ENCODE measurements at places on chromosomes 11 and 22.

DNA sequence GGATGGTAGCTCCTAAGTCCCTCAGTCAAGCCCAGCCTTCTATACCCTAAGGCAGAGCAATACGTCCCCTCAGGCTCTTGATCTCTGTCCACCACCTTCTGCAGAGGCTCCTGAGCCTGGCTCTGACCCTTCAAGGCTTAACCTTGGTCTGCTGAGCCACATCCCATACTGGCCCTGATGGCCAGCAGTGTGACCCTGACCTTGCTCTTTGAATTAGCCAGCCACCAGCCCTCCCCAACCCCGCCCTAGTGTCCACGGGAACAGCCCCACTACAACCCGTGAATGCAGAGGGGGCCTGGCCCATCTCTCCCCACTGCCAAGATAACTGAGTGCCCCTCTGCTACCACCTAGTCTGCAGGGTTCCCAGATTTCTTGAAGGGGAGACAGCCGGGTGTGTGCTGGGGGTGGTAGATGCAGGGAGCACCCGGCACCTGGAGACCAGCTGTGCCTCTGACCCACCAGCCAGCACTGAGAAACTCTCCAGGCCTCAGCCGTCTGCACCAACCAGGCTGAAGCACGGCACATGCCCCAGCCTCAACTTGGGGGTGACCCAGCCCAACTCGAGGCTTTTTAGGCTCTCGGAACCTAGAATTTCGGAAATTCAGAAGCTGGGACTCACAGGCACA lies 6.2 kb downstream of the ARAP1 start:
- no peak for DNase-seq

GRCh38 chr22:23903328-23903971 lies 9.3 kb downstream of the MIF start:
- no peak for DNase-seq

DNA sequence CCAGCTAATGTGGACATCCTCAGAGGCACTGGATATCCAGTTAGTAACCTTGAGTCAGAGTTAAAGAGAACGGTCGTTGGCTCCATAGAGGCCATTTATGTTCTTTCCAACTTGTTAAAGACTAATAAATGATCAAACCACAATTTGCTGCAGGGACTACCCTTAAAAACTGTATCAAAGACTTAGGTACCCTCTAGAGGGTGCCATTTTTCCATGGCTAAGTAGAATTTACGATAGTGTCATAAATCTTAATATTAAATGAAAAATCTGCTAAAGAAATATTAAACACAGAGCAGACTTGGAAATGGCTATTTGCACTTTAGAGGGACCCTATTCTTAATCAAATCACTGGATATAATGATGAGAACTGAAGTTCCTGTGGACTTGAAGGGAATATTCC lies 685.2 kb upstream of the CHORDC1 start:
- DNase-seq: no peak

DNA sequence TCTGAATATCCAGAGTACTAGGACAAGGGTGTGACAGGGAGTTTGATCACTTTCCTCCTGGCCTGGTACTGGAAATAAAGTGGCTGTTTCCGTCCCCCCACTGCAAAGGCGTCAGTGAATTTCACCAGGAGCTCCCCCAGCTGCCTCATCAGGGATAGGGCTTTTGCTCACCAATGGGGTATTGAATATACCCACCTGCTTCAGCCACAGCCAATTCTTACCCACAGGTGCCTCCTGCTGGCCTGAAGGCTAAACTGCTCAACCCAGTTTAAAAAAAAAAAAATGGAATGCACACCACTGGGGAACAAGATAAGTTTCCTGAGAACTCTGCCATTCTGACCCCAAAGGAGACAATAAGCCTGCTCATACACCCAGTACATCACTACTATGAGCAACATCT lies 65.3 kb upstream of the MS4A8 start:
- no peak for DNase-seq

DNA sequence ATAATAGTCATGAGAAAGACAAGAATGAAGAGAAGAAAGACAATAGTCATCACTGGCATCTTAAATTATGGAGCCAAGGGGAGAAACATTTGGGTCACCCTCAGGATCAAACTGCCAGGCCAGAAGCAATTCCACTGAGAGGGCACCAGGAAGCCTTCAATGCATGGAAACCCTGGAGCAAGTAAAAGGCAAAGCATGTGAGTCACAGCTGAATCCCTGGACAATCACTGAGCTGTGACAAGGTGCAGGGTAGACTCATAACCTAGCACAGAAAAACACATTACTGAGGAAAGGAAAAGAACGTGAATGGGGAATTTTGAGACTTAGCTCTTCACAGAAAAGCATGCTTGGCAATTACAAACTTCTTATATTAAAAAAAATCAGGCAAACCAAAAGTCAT lies 1.6 kb downstream of the KCNJ1 start:
- no peak for DNase-seq

DNA sequence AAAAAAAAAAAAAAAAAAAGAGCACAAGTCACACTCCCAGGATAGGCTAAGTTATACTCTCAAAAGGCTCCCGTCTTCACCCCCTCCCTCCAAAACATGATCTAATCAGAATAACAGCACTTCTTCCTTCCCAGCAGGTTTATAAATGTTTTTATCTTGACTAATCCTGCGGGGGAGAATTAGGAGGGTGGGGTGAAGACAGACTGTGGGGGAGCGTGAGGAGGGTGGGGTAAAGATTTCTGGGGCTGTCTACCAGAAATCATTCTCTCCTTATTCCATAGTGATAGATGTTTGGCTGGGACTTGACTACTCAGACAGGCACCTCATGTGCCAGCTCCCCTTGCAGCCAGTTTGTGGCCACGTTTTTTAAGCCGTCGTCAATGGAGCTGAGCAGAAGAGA lies 17.0 kb downstream of the KCNE3 start:
- no peak for DNase-seq

DNA sequence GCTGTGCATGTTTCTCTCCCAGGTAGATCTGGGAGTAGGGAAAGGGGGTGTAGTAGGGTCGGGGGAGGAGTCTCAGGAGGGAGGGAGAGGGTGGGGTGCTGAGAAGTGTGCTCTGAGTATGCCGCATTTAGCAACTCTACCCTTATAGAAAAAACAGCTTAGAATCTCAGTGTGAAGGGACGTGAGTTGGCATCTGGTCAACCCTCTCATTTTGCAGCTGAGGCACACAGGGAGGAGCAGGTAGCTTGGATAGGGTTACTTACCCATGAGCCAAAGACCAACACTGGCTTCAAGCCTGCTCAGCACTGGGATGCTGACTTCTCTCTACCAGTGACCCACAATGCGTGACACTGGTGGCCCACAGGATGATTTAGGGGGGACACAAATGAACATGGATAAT lies 95.9 kb downstream of the FBXO7 start:
- DNase-seq: no peak

DNA sequence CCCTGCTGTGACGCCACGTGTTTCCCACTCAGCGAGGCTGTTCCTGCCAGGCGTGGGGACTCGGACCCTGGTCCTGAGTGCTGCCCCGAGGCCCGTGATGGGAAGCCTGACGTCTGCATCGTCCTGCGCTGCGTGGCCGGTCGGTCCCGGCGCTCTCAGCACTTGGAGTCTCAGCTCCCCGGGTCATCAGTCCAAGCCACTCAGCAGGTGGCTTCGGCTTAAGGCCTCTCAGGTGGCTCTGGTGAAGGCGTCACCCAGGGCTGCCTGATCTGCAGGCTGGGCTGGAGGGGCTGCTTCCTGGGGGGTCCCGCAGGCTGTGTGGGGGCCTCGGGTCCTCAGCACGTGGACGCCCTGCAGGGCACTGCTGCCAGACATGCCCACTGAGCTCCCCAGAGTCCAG lies 35.3 kb downstream of the BRSK2 start:
- no peak for DNase-seq

DNA sequence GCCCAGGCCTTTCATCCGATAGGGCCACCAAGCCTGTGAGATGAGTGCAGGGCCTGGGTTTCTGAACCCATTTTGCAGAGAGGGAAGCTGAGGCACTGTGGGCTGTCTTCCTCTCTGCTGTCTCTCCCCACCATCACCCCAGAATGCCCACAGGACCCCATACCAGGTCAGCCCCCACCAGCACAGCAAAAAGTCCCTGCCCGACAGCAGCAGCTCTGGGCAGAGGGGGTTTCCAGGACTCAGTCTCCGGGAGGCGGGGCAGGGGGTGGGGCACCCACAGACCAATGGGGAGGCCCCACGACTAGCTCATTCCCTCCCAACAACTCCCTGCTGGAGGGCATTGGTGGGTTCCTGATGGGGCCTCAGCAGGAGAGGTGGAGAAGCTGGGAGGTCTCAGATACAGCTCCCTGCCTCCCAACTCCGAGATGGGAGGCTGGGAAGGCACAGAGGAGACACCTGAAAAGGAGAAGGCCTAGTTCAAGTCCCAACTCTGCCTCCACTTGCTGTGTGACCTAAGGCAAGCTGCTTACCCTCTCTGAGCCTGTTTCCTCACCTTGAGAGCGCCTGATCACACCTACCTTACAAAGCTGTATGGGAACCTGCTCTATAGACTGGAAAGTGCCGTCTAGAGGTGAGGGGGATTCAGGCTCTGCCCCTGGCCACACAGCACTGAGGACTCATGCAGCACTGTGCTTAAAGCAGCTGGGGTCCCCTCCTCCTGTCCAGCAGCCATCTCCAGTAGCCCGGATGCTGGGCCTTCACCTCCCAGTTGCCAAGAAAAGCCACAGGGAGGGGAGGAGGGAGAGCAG lies 3.5 kb downstream of the CBX7 start:
- no peak for DNase-seq

DNA sequence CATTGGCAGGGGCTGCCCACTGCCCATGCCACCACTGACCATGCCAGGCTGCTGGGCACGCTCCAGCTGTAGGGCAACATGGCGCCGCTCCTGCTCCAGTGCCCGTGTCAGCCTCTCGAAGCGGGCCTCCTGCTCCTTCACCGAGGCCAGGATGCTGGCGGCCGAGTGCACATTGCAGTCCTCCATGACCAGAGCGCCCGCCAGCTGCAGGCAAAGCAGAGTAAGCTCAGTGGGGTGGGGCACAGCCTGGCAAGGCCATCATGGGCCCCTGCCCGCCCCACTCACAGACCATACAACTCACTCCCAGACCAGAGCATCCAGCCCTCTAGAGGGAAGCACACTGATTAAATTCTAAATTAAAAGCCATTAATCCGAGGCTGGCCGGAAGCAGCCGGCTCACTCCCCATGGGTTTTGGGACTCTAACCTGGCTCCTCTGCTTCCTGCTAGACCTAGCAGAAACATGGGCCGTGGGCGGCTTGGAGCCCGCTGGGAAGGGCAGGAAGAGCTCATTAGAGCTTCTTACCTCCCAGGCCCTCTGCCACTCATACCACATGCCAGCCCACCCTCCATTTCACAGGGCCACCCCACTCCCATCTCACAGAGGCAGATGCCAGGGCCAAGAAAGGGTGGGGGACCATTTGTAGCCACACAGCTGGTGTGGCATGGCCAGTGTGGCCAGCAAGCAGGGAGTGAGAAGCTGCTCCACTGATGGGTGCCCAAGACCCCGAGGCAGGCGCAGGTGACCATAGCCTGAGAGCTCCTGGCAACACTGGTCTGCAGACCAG lies 25.8 kb downstream of the ARVCF start:
- DNase-seq: no peak

- no peak for DNase-seq
Observed at GRCh38 chr11:100925935-100926334, 203.7 kb downstream of the PGR start.

GRCh38 chr11:96580476-96581040 lies 190.7 kb downstream of the JRKL start:
- no peak for DNase-seq

GRCh38 chr11:119652907-119653659 lies 75.9 kb downstream of the NECTIN1 start:
- no peak for DNase-seq

DNA sequence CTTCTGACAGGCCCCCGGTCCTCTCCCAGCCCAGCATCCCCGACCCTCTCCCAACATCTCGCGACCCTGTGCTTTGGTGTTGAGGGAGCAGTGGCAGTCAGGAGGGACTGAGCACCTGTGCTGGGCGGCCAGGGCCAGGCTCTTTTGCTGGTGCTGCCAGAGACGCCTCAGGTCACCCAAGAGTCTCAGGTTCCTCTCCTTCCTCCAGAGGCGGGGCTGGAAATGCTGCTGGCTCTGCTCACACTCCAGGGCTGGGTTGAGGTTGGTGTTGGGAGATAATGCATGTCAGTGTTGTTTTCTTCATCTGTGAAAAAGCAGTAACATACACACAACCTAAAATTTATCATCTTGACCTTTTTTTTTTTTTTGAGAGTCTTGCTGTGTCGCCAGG lies 1.2 kb upstream of the IGLL1 start:
- DNase-seq: no peak

- DNase-seq: no peak
Observed at GRCh38 chr22:36608987-36609386, 80.0 kb upstream of the EIF3D start.

GRCh38 chr11:117883063-117883462 lies 6.6 kb upstream of the FXYD6 start:
- no peak for DNase-seq

GRCh38 chr11:106088896-106089295 lies 11.4 kb downstream of the AASDHPPT start:
- no peak for DNase-seq

- DNase-seq: no peak
Observed at GRCh38 chr11:46180736-46181135, 59.5 kb upstream of the PHF21A start.

- DNase-seq: no peak
Observed at GRCh38 chr22:29690476-29690875, 29.3 kb upstream of the CABP7 start.

DNA sequence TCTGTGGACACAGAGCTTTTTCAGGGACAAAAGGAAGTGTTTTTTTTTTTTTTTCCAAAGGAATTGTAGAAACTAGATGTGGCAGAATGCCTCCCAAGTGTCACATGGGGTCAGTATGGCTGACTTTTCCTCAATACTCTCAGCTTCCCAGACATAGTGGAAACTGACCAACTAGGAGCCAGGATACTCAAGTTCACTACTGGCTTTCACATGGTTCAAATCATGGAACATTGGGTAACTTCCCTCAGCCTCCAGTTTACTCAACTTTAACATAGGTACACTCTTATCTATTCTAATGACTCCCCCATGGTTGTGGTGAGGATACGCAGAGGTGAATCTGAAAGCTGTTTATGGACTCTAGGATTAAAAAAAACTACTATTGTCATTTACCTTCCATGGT lies 1.4 kb downstream of the SLC5A1 start:
- DNase-seq: no peak
